ENCODE measurements at places on chromosomes 2 and 18. TPM values are rescaled to one million over a fixed set of nuclear protein-coding genes. Genes with fewer than 3 reads are reported as not detected.

GRCh38 chr2:99771681-99772333 lies 282.0 kb upstream of the REV1 start:
- no peak for DNase-seq

GRCh38 chr2:187819624-187820023 lies 265.4 kb upstream of the TFPI start:
- no peak for DNase-seq

DNA sequence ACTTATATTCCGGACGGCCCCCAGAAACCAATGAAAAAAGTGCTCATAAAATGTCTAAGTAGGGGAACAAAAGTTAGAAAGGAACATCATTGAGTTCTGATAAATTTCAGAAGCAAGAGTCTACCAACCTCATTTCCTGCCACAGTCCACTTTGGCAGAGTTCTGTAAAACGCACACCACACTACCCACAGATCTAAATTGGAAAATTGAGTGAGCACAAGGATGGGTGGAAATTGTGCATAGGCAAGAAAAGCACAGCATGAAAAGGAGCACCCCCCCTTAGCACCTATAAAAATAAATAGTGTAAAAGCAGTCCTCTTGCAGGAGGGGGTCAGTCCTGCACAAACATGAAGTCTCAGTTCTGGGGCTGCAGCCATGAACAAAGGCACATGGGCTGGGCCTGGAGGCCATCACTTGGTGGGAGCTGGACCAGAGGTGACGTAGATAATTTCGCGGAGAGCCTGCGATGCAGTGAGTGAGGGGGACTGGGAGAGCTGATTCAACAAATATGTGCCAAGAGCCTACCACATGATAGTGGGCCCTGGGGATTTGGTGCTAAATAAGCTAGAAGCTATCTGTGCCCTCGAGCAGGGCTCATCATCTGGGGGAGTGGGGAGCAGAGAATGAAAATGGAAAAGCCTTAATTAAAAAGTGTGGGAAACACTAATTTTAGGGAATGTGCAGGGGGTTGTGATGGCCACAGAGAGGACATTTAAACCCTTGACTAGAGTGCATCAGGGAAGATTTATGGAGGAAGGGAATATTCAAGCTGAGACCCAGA lies 48.9 kb upstream of the SPP2 start:
- no peak for DNase-seq

- DNase-seq, result peak; percentile 55
Measured at GRCh38 chr18:76619621-76620315, 124.7 kb upstream of the ZNF516 start.

GRCh38 chr18:58784601-58785137 lies 80.0 kb upstream of the ZNF532 start:
- DNase-seq, result no peak

GRCh38 chr18:37346048-37346447 lies 219.6 kb downstream of the CELF4 start:
- no peak for DNase-seq

The AGFG1 gene
- 59.3 TPM for total RNA-seq

The APCDD1 gene
- total RNA-seq, result 104 TPM

Data from mesothelial cell of epicardium (in vitro differentiated cells).